Mesenchymal stem cell (in vitro differentiated cells and primary cell): ENCODE measurements at places on chromosomes 7 and 10.

GRCh38 chr7:96949766-96950165, 55.6 kb upstream of the DLX6 start:
- DNase-seq: no peak

GRCh38 chr7:65449505-65449852, 75.8 kb downstream of the ZNF92 start:
- no peak for DNase-seq

- DNase-seq: peak; percentile 98
These were observed 4.2 kb upstream of the CCNY start for GRCh38 chr10:35331894-35332640.

- DNase-seq: no peak
These were observed 399.7 kb downstream of the REEP3 start for GRCh38 chr10:63920926-63921325.

- no peak for DNase-seq
These were observed 20.9 kb downstream of the ANKRD7 start for GRCh38 chr7:118245267-118246040.

GRCh38 chr7:138630059-138630610, 71.0 kb downstream of the SVOPL start:
- DNase-seq: no peak

DNA sequence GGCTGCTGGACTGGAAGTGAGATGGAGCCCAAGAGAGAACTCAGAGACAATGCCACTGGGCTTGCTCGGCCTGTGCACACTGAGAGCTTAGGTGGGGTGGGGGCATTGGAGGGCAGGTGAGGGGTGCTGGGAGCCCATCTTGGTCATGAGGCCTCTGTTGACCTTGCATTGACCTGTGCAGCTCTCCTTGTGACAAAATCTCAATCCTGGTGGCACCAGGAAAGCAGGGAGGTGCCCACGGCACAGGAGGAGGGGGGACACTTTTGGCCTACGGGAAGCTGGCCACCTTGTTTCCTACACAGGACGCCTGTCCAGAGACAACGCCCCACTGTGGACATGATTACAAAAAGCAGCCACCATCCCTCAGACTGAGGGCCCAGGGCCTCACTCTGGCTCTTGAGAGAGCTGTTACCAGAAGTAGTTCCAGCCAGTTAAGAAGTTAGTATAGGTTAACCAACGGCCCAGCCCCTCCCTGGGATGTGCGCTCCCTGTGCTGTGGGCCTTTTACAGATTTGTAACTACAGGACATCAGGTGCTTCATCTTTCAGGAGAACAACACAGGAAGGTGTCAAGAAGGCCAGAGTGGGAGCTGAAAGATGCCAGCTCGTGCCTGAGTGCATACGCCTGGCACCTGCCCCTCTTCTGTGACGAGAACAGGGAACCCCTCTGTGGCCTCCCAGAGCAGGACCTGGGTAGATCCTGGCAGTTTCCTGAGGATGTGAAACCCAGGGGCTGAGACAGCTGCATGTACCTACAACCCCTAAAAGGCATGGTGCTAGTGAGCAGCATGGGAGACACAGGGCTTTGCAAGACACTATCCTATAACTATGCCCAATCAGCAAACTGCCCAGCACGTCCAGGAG, 10.3 kb downstream of the PKD1L1 start:
- no peak for DNase-seq

DNA sequence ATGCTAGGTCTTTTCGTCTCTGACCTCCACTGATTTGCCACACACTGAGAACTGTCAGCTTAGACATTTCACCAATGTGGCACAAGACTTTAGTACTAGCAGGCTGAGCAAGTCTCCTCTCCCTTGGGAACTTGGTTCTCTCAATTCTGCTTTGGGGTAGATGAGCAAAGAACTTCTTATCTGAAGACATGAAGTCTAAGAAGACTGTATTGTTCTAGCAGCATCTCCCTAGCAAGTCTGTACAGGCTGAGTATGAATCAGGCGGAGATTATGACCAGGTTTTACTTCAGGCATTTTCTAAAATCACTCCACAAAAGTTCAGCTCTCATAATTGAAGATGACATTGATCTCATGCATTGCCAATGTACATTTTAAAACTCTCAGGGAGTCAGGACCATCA, 23.8 kb upstream of the STN1 start:
- no peak for DNase-seq

DNA sequence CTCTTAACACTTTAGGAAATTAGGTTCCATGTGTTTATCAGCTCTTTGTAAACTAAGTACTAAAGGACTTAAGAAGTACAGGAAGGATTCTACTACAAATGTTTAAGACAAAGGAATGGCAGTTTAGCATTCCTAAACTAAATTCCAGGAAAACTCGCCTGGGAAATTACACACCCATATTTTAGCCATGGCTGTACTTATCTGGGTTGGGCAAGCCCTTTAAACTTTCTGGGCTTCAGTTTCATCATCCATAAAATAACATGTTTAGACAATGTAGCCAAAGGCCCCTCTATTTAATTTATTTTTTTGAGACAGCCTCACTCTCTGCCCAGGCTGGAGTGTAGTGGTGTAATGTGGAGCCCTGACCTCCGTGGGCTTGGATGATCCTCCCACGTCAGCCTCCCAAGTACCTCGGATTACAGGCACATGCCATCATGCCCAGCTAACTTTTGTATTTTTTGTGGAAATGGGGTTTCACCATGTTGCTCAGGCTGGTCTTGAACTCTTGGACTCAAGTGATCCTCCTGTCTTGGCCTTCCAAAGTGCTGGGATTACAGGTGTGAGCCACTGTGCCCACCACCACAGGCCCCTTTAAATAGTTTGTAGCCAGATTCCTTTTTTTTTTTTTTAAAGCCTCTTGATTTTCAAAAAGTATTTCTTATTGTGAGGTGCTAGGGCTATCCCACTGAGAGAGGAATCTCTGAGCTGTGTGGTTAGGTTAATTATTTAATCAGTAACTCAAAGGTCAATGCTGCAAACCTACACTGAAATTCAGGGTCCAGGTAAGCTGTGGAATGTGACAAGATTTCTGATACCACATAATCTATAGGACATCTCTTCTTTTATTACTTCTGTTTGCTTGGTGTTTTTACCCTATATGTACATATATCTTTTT, 32.1 kb downstream of the TMEM60 start:
- DNase-seq: peak; percentile 53

- DNase-seq: no peak
These were observed 479 bp downstream of the CYP26A1 start for GRCh38 chr10:93074147-93074596.

GRCh38 chr7:7790041-7790741, 71.8 kb upstream of the RPA3 start:
- no peak for DNase-seq

- DNase-seq: no peak
These were observed 29.4 kb upstream of the C10orf71 start for GRCh38 chr10:49269523-49269922.

DNA sequence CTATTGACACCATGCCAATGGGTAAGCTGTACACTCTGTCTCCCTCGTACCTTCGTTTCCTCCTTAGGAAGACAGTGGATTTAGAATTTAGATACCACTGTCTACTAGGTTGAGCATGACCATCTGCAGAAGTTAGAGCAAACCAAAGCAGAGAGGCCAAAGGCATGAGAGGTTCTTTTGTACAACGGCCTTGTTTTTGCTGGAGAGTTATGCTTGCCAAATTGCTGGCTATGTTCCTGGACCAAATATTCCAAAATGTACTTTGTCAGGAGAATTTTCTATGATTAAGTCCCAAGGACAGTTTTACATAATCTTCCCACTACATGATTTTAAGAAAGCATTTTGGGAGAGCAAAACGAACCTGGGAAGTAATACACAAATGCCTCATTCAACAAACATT, 47.9 kb upstream of the PLCE1 start:
- DNase-seq: no peak

DNA sequence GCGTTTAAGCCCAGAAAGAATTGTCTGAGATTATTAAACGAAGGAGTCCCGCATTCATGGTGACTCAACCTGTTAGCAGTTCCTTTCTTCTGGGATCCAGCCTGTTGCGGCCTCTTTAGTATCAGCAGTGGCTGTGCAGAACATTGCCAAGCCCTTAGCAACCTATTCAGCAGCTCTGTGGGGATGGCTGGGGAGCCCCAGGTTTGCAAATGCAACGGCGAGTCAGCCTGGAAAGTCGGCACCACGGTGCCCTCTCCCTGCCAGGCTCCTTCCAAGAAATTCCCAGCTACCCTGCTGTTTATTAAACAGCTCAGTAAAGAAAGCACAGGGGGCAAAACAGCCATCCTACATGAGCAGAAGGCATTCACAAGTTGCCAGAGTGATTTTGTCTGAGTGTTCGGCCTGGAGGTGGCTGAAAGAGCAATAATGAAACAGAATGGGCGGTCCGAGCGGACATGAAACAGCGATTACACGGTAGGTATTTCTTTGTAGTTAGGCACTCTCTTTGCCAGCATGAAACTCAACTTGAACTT, 198.3 kb downstream of the BAMBI start:
- peak; percentile 74 for DNase-seq
